Naive thymus-derived CD4-positive, alpha-beta T cell (primary cell): ENCODE measurements at places on chromosomes 7 and 10. TPM values are rescaled to one million over a fixed set of nuclear protein-coding genes. Genes with fewer than 3 reads are reported as not detected.

The METTL27 gene
- total RNA-seq = 7.4 TPM

The C10orf143 gene
- total RNA-seq = 12.5 TPM

The SYT15 gene
- total RNA-seq = 1.6 and 1.8 TPM in 2 replicates

The TEX47 gene
- total RNA-seq = not detected in 2 replicates

The TFPI2 gene
- total RNA-seq = 0.71 TPM

The PSPH gene
- 4.0 TPM for total RNA-seq

The EPHB6 gene
- total RNA-seq = 104 TPM

The TMEM140 gene
- 29.0 and 30.7 TPM in 2 replicates for total RNA-seq

The DUSP5 gene
- total RNA-seq = 35.7 TPM

The SYT15B gene
- 0.17 TPM for total RNA-seq

The TUBB8 gene
- total RNA-seq = not detected

The UNC5B gene
- 0.03 TPM in 1 of 2 replicates, not detected in the other for total RNA-seq

The CUEDC2 gene
- 28.6 TPM for total RNA-seq

The HOXA7 gene
- total RNA-seq = not detected in 2 replicates

The ITGB8 gene
- total RNA-seq = not detected
